Activated T-cell treated with anti-CD3 and anti-CD28 coated beads, Interleukin-2, amount 50 U/mL, for 72 hours (primary cell): ENCODE measurements at places on chromosomes 3 and 15. TPM values are rescaled to one million over a fixed set of nuclear protein-coding genes. Genes with fewer than 3 reads are reported as not detected.

The SQOR gene
- 108 TPM for total RNA-seq

GRCh38 chr15:97425596-97425995, 534.9 kb upstream of the ARRDC4 start:
- DNase-seq: no peak

DNA sequence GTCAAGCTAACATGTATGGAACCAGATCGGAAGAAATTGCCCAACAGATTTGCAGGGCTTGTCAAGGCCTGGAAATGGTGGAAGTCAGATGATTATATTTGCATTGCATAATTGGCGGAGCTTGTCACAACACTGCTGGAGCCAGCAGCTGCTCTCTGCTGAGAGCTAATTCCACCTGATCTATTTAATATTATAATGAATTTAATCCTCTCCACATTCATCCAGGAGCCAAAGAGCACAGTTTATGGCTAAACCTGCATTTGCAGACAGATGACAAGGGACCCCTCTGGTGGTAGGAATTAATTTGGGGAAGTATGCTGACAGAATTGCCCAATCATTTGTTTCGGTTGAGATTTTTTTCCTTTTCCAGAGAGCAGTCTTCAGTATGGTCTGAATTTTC, 730.2 kb downstream of the TUSC7 start:
- no peak for DNase-seq

- DNase-seq: no peak
Observed at GRCh38 chr3:38829404-38829803, 13.4 kb upstream of the SCN10A start.

The CCDC13 gene
- total RNA-seq: 0.70 TPM

- DNase-seq: no peak
Observed at GRCh38 chr3:46429671-46430070, 22.6 kb downstream of the CCRL2 start.

GRCh38 chr3:193981504-193981903, 154.4 kb upstream of the HES1 start:
- DNase-seq: no peak
